ENCODE measurements at places on chromosomes 2 and 18.

GRCh38 chr2:105187531-105187930 is 54.0 kb upstream of the GPR45 start:
- no peak for DNase-seq

DNA sequence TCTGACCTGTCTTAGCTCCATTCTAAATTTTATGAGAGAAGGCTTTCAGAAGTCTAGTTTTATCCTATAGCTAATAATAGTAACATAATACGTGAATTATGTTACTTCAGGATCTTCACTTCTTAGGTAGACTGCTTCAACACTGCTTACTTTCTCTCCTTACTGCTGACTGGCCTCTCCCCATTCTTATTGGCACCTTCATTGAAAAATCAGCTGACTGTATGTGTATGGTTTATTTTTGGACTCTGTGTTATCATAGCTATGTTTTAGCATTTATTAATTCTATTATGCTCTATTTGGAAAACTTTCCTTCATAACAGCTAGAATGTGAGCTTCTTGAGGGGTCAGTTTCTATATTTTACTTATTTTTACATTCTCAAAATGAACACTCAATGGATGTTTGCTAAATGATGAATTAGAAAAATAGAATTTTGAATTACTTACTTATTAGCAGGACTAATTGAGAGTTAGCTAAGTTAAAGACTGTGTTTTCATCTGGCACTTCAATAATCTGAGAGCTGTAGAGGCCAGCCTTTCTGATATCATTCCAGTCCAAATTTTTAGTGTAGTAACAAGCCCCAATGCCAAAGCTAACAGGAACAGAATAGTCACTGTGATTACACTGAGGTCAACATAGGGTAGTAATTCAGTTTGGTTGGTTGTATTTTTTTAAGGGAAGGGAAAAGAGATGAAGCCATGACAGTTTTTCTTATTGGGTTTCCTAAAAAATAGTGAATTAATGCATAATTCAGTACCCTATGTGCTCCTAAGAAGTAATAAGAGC is 92.3 kb downstream of the TTC27 start:
- DNase-seq, result no peak

DNA sequence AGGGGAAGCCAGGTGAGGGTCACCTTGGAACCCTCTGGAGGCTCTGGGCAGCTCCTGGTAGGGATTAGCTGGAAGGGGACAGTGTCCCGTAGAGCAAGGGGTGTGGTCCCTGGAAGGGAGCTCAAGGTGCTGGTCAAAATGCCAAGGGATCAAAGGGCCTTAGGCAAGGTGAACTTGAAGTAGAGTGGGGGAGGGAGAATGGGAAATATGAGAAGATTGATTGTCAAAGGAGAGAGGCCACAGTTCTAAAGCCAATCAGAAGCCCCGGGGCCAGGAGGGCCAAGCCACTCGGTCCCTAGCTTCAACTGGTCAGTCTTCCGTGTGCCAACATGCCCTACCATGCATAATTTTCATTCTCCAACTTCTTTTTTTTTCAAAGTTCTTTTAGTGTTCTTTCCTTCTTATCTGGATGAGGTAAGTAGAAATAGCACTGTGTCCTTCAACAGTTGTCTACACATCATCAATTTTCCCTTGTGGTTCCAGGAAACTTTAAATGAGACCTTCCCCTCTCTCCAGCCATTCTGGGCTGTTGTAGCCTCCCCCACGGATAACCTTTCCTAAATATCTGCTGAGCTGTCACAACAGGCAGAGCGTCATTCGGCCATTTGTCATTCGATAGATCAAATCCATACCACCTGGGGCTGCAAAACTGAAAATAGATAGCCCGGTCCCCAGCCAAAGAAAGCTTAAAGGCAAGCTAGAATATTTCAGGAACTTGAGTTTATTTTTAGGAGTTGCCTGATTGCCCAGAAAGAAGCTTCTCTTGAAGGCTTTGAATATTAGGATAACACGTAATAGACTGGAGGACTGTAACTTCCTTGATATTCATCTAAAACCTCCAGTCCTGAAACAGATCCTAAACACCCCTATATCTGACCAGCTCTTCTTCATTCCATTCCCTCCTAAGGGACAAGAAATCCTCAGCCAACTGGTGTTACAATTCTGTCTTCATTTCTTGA is 83.3 kb downstream of the ALPK2 start:
- DNase-seq, result no peak

DNA sequence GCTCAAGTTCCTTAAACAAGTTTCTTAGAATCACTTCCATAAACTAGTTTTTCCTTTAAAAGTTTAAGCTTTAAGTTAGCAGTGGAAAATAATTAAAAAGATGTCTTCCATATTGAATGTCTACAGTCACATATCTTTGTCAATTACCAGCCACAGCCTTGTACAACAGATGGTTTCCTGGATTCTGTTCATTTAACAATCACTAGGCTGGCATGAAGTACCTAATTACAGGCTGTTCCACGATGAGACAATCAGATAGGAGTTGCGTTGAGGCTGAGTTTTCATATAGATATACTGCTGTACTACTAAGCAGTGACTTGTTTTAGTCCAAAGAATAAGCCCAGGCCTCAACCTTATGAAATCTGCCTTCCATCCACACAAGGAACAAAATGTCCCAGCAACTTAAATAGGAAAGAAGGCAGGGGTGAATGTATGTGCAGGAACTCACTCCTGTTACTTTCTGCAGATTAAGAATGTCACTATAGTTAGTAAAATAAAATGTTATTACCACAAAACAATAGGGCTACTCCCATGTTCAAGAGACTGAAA is 131.0 kb downstream of the ZAP70 start:
- no peak for DNase-seq

DNA sequence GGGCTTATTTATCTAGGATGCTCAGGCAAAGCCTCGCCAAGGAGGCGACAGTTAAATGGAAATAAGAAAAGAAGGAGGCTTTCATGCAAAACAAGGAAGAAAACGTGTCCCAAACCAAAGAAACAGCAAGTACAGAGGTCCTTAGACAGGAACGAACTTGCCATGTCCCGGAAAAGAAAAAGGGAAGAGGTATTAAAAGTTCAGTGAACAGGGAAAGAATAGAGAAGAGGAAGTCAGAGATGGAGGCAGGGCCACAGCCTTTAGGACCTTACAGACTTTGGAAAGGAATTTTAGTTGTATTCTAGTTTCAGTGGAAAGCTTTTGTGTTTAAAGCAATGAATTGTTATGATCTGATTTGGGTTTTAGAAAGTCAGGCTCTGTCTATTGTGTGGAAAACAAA is 22.1 kb downstream of the IKZF2 start:
- DNase-seq, result no peak

- DNase-seq, result no peak
Measured at GRCh38 chr2:105557021-105557920, 158.4 kb upstream of the FHL2 start.

DNA sequence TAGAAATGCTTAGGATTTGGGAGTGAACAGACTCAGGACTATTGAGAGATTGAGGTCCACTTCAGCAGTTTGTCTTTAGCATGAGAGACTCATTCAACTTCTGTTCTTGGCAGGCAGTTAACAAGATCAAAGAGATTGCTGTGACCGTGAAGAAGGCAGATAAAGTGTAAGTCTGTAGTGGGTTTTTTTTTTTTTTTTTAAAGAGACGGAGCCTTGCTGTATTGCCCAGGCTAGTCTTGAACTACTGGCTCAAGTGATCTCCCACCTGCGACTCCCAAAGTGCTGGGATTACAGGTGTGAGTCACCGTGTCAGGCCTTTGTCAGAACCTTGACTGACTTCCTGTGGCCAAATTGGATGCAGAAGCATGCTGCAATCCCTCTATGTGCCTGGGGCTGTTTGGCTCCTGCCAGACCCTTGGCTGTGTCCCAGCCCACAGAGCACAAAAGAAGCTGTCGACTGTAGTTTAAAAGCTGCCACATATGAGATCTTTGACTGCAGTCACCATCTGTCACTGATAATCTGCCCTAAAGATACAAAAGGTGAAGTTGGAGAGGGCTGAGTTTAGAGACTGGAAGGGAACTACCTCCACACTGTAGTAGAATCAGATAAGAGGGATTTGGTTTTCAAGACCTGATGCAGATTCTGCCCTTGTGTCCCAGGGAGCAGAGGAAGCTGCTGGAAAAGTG is 9.9 kb downstream of the CCT7 start:
- DNase-seq, result no peak

DNA sequence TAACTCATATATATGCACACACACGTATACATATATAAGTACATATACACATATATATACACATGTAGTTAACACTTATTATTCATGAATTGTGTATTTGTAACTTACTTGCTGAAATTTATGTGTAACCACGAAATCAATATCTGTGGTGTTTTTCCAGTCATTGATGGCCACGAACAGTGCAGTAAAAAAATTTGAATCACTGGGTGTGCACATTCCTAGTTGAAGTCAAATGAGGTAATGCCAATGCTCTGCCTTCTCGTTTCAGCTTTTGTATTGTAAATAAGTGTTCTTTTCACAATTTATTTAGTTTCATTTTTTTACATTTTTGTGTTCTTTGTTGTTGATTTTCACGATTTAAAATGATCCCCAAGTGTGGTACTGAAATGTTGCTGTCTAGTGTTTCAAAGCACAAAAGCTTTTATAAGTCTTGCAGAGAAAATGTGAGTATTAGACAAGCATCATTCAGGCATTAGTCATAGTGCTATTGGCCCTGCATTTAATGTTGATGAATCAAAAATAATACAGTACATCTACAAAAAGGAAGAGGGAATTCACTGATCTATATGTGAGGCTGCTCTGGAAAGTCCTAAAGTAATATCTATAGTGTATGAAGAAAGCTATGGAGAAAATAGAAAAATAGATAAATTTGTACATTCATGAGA is 419.0 kb downstream of the DSC3 start:
- DNase-seq, result no peak

- no peak for DNase-seq
Measured at GRCh38 chr2:6791682-6792081, 74.0 kb downstream of the CMPK2 start.

GRCh38 chr2:18503376-18504228 is 56.9 kb downstream of the RDH14 start:
- no peak for DNase-seq

DNA sequence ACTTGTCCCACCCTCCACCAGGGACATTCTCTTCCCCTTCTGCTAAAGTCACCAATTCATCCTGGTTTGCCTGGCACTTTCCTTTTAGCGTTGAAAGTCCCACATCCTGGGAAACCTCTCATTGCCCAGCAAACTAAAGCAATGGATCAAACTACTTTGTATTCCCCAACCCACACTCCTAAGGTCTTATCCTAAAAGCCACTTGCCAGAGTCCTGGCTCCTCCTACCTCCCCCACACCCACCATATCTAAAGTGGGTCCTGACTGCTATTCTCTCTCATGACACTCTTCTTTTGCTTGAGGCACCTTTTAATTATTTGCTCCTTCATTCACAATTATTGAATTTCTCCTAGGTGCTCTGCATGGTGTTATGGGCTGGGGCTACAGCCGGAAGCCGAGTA is 40.6 kb downstream of the GKN2 start:
- no peak for DNase-seq

GRCh38 chr18:62754026-62754425 is 38.7 kb downstream of the PHLPP1 start:
- no peak for DNase-seq

GRCh38 chr2:161956738-161957137 is 117.3 kb downstream of the DPP4 start:
- DNase-seq, result peak; percentile 28

- peak; percentile 17 for DNase-seq
Measured at GRCh38 chr2:239399921-239400595, 762 bp downstream of the HDAC4 start.

- DNase-seq, result no peak
Measured at GRCh38 chr2:235909358-235909757, 258.8 kb downstream of the GBX2 start.

DNA sequence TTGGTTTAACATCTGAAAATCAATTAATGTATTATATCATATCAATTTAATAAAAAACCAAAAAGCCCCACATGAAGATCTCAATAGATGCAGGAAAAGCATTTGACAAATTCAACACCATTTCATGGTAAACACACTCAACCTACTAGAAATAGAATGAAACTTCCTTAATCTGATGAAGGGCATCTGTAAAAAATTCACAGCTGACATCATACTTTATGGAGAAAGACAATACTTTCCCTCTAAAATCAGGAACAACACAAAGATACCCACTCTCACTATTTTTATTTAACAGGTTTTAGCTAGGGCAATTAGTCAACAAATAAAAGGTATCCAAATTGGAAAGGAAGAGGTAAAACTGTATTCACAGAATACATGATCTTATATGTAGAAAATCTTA is 303.0 kb upstream of the ZEB2 start:
- no peak for DNase-seq

GRCh38 chr2:216405588-216405987 is 6.7 kb upstream of the SMARCAL1 start:
- DNase-seq, result no peak
